ENCODE measurements at places on chromosomes 13 and 19.

GRCh38 chr13:32894589-32895001 is 121.6 kb upstream of the KL start:
- no peaks in the 10 kb centered on the region for H3K36me3 ChIP-seq
- peaks cover 6% of the 10 kb centered on the region for H3K27me3 ChIP-seq
- no peak for DNase-seq
- no peak overlapping the region for H3K4me3 ChIP-seq
- H3K4me1 ChIP-seq, result no peaks in the 10 kb centered on the region

DNA sequence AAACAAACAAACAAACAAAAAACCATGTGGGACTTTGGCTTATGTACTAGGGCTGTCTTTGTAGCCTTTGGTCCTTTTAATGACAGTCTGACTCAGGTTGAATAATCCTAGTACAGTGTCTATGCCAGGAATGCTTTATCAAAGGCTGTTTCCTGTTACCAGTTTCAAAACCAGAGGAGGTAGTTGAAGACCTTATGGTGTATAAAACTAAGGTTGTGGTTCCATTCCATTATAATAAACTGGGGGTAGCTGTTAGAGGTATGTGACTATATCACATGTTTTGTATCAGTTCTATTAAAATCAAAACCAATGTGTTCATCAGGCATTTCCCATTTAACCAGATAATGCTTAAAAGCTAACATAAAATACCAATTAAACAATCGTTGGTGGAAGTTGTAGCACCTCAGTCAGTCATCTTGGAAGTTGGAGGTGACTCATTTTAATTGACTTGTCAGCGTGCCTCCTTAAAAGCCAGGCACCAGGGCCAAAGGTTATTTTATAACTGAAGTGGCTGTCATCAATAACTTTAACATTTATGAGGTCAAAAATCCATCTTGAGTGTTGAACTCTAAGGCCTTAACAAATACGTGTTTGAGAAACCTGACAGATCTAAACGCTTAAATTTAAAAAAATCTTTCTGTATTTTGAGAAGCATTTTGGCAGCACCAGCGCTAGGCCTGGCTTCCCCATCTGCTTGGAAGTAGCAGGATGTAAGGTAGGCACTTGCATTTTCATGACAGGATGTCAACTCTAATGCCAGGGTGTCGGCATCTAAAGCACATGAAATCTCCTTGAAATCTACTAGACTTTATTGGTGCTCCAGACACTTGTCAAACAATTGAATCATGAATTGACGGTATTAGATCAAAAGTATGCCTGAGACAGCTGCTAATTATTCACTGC is 162.5 kb downstream of the LMO7 start:
- H3K4me1 ChIP-seq, result peaks cover 53% of the 10 kb centered on the region
- no peak overlapping the region for H3K4me3 ChIP-seq
- H3K27ac ChIP-seq, result peak overlapping the region; percentile 26
- DNase-seq, result peak; percentile 14
- no peaks in the 10 kb centered on the region for H3K27me3 ChIP-seq

DNA sequence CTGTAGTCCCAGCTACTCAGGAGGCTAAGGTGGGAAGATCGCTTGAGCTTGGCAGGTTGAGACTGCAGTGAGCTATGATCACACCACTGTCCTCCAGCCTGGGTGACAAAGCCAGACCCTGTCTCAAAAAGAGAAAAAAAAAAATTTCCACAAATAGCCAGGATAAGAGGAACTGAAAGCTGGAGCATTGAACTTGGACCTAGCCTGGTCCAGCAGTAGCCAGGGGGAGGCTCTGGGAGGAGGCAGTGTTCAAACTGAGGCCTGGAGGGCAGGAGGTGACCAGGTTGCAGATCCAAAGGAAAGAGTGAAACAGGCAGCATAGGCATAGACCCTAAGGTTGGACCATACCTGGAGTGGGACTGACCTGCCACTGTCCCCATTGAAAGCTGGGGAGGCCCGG is 26.9 kb upstream of the PIK3R2 start:
- no peak overlapping the region for H3K4me3 ChIP-seq
- no peak overlapping the region for H3K27ac ChIP-seq
- peaks cover 4% of the 10 kb centered on the region for H3K4me1 ChIP-seq
- peaks cover 25% of the 10 kb centered on the region for H3K36me3 ChIP-seq

DNA sequence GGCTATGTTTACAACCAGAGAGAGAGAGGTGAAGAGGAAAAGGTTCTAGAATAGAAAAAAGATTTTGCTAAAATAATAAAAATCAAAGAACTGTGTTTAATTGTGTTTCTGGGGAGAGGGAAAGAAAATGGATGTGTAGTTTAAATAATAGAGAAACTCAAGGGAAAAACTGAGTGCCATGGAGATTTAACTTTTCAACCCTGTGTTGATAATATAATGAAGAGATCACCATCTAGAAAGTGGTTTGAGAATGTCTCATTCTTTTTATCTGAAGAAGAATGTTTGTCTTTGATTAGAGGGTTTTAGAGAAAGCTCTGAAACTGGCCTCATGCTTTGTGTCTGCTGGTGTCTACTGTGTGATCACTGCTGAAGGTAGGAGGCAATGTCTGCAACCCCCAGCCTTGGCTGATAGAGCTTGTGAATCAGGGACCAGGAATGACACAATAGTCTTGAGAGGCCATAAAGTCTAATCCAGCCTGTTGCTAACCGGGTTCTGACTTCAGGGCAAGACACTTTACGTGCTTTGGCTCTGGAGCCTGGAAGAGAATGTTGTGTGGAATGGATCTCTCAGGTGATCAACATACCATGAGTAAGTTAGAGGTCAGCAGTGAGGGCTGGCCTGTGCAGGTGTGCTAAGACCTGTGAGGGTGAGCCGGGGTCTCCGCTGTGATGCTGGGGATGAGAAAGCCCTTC is 5.4 kb downstream of the COL4A2 start:
- peaks cover 10% of the 10 kb centered on the region for H3K4me1 ChIP-seq
- no peak overlapping the region for H3K27ac ChIP-seq
- peaks cover 44% of the 10 kb centered on the region for H3K27me3 ChIP-seq

DNA sequence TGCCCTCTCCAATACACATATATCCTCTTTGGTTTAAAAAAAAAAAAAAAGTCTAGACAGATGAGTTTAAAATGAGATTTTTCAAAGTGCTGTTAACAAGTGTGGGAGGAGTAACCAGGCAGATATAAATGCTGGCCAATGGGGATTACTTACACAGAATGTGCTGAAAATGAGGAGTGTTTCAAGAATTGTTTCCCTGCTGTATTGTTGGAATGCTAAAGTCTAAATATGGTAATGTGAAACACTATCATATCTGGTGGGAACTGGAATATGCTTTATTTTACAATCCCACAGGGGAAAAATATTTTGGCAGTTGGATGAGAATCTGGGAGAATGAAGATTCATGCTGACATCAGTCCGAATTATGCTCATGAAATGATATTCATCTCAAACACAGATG is 250.7 kb downstream of the DCT start:
- H3K36me3 ChIP-seq, result no peaks in the 10 kb centered on the region
- H3K27ac ChIP-seq, result no peak overlapping the region
- no peaks in the 10 kb centered on the region for H3K4me1 ChIP-seq
- H3K27me3 ChIP-seq, result peaks cover 5% of the 10 kb centered on the region

DNA sequence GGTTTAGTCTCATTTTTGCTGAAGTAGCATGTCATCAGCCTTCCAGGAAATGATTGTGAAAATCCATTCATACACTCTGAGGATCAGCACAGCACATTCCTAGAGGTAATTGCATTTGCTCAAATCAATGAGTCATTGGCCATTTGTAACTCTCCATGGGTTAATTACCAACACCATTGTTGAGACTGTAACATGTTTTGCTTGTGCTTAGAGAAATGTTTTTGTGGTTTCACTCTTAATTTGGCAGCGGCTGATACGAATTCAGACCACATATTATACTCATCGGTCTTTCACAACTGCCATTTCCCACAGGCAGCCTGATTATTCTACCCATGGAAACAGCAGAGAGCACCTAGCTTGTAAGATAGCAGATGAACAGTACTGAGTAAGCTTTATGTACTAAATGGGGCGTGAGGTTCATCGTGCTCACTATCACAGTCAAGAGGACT is 110.3 kb downstream of the NHLRC3 start:
- no peaks in the 10 kb centered on the region for H3K36me3 ChIP-seq
- H3K4me1 ChIP-seq, result peaks cover 43% of the 10 kb centered on the region
- H3K27me3 ChIP-seq, result peaks cover 11% of the 10 kb centered on the region
- peak overlapping the region; percentile 67 for H3K27ac ChIP-seq
- DNase-seq, result peak; percentile 56

GRCh38 chr19:17254636-17255035 is 8.9 kb upstream of the NR2F6 start:
- no peak overlapping the region for H3K27ac ChIP-seq
- H3K4me3 ChIP-seq, result no peak overlapping the region
- H3K27me3 ChIP-seq, result no peaks in the 10 kb centered on the region
- no peak for DNase-seq
- H3K4me1 ChIP-seq, result no peaks in the 10 kb centered on the region

GRCh38 chr13:30851697-30852096 is 54.4 kb upstream of the MEDAG start:
- DNase-seq, result no peak
- H3K27ac ChIP-seq, result no peak overlapping the region
- peaks cover 9% of the 10 kb centered on the region for H3K27me3 ChIP-seq
- no peak overlapping the region for H3K4me3 ChIP-seq
- H3K36me3 ChIP-seq, result no peaks in the 10 kb centered on the region
- H3K4me1 ChIP-seq, result peaks cover 17% of the 10 kb centered on the region

- H3K36me3 ChIP-seq, result peaks cover 3% of the 10 kb centered on the region
- H3K4me3 ChIP-seq, result no peak overlapping the region
- H3K27ac ChIP-seq, result no peak overlapping the region
- H3K27me3 ChIP-seq, result no peaks in the 10 kb centered on the region
Measured at GRCh38 chr19:38093587-38093986, 130.4 kb downstream of the DPF1 start.

DNA sequence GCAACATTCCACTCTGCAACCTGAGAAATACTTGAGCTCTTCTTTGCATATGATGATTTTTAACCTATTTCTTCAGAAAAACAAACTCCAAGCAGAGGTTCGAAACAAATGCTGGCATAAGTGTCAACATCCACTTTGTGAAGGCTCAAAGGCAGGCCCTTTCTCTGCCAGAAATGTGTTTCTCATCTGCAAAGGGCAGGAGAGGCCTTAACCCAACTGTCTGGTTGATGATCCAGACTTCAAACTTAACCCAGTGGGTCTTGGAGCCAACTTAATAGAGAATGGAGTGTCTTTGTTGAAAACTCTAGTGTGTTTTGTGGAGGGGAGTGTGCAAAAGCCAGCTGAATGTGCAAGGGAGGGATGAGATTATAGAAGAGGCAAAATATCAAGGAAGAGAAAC is 28.3 kb upstream of the ZNF507 start:
- H3K4me1 ChIP-seq, result no peaks in the 10 kb centered on the region
- H3K4me3 ChIP-seq, result no peak overlapping the region
- no peaks in the 10 kb centered on the region for H3K36me3 ChIP-seq
- H3K27me3 ChIP-seq, result peaks cover 3% of the 10 kb centered on the region

DNA sequence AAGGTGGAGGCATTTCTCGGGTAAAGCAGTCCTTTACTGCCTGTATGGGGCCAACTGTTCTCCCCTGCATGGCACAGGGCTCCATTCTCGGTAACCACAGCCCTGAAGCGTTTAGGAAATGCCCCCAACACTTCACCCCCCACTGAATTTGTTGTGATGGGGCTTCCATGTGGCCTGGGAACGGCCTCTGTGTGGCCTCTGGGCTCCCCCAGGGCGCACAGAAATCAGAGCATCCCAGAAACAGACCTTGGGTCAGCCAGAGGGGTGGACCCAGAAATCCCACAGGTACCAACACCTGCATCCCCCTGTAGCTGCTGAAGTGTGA is 153.7 kb upstream of the VSTM2B start:
- no peak overlapping the region for H3K27ac ChIP-seq
- H3K27me3 ChIP-seq, result peaks cover 17% of the 10 kb centered on the region
- no peak overlapping the region for H3K4me3 ChIP-seq
- no peaks in the 10 kb centered on the region for H3K36me3 ChIP-seq
- no peak for DNase-seq

DNA sequence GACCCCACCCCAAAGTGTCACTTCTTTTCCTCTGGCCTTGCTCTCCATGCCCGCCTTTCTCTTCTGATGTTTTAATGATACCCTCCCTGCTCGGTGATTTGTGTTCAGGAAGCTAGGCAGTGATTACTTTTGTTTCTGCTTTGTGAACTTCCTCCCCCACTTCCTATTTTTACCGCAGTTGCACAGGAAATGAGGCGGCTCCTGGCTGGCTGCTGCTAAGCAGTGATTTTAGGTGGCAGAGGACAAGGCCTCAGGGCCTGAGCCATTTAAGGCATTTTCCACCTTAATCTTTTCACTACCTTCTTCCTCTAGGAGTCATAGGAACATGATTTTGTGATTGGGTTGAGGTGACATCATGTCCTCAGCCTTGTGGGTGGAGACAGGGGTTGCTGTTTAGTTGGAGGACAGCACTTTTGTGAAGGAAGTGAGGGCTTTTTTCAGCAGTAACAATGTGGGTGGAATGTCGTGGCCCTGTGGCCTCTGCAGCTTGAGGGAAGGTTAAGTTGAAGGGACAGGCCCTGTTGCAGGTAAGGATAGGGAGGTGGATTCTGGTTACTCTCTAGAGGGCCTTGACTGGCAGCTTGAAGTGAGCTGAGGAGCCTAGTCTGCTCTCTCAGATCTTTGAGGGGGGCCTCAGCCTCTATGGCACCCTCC is 15.7 kb downstream of the GARRE1 start:
- H3K27me3 ChIP-seq, result no peaks in the 10 kb centered on the region
- peaks cover 60% of the 10 kb centered on the region for H3K4me1 ChIP-seq
- H3K36me3 ChIP-seq, result peaks cover 1% of the 10 kb centered on the region
- DNase-seq, result peak; percentile 85
- H3K4me3 ChIP-seq, result peak overlapping the region; percentile 58

DNA sequence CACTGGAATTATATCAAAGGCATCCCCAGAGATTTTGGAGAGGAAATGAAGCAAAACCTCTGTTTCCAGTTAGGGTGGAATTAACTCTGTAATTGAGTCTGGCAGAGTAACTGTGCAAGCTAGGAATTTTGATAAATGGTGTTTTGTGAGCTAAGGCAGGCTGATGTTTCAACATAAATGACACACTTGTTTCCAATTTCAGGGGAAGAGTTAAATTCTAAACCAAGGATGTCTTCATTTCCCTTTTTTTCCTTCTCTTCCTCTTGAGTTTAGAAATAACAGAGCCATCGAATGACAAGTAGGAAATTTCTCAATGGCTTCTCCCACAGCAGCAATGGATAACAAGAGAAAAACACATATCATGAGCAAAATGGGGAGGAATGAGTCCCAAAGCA is 131.2 kb downstream of the IRS2 start:
- H3K4me1 ChIP-seq, result no peaks in the 10 kb centered on the region
- H3K27ac ChIP-seq, result no peak overlapping the region
- no peak for DNase-seq
- H3K36me3 ChIP-seq, result no peaks in the 10 kb centered on the region
- no peak overlapping the region for H3K4me3 ChIP-seq

GRCh38 chr13:99418103-99418842 is 83.0 kb upstream of the TM9SF2 start:
- H3K36me3 ChIP-seq, result no peaks in the 10 kb centered on the region
- peak; percentile 8 for DNase-seq
- no peak overlapping the region for H3K4me3 ChIP-seq
- peaks cover 2% of the 10 kb centered on the region for H3K27me3 ChIP-seq

GRCh38 chr13:91346062-91346461 is 1.4 kb upstream of the MIR17HG start:
- H3K4me3 ChIP-seq, result peak overlapping the region; percentile 86
- no peak for DNase-seq
- peaks cover 47% of the 10 kb centered on the region for H3K4me1 ChIP-seq
- H3K27ac ChIP-seq, result peak overlapping the region; percentile 95
- peaks cover 22% of the 10 kb centered on the region for H3K36me3 ChIP-seq

All from activated CD4-positive, alpha-beta memory T cell treated with anti-CD3 and anti-CD28 coated beads for 36 hours (primary cell).